ENCODE measurements at places on chromosomes 7 and 10.

GRCh38 chr7:91660734-91661356, 219.7 kb downstream of the MTERF1 start:
- no peak for DNase-seq

DNA sequence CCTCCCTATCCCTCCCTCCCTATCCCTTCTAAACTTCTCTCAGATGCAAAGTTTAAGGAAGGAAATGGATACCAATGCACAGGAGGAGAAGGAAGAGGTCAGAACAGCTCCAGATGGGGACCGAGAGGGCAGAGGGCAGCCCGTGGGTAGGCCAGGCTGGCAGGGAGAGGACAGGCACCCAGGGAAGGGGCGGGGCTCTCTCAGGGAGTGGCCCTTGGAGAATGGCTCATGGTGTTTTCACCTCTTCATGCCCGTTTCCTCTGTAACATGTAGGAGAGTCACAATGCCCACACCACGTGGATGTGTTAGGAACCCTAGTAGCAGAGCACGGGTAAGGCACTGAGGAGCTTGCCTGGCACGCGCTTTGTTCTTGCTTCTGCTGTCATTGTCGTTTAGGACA, 264.5 kb downstream of the CELF2 start:
- no peak for DNase-seq

DNA sequence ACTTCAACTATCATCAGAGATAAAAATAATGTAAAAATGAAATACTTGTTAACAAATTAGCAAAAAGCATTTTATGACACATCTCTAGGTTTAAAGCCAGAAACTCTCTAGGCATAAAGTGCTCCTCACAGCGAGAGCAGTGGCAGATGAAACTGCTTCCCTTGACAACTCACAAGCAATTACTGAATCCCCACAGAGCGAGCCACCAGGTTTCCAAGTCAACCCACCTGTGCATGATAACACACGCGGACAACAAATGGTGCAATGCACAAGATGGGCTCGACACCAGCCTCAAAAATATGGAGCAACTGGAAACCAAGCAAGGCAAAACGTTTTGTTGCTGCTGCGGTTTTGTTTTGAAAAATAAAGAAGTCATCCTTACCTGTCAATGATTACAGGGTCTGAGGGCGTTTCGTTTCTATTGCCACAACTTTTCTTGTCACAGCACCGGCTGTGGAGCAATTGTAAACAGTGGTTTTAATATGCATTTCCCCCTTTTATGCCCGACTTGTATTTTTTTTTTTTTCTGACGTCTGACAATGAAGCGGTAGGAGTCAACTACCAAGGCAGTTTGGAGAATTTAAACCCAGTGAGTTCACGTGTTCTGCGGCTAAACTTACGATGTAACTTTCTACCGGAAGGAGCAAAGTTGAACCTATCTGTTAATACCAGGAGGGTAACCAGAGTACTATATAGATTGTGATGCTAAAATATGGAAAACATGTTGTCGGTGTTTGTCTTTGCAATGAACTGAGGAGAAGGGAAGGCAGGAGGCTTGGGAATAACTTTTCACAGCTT, 7.0 kb downstream of the EBF3 start:
- no peak for DNase-seq

DNA sequence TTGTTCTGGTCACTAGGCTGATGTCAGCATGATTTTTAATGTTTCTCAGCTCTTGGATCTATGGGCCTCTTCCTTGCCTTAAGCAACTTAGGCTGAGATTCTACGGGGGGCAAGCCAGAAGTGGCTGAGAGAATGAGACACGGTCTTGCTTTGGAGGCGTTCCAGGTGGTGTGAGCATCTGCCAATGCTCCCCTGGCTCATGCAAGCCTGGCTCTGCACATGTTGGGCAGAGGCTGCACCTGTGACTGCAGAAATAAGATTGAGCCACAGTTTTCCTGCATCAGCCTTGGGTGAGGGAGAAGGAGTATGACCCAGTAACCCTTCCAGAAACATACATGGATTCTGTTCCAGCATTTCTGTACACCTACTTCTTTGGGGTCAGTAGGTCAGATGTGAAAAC, 41.9 kb downstream of the C10orf120 start:
- no peak for DNase-seq

- no peak for DNase-seq
Observed at GRCh38 chr10:31146491-31147209, 115.0 kb upstream of the ZNF438 start.

DNA sequence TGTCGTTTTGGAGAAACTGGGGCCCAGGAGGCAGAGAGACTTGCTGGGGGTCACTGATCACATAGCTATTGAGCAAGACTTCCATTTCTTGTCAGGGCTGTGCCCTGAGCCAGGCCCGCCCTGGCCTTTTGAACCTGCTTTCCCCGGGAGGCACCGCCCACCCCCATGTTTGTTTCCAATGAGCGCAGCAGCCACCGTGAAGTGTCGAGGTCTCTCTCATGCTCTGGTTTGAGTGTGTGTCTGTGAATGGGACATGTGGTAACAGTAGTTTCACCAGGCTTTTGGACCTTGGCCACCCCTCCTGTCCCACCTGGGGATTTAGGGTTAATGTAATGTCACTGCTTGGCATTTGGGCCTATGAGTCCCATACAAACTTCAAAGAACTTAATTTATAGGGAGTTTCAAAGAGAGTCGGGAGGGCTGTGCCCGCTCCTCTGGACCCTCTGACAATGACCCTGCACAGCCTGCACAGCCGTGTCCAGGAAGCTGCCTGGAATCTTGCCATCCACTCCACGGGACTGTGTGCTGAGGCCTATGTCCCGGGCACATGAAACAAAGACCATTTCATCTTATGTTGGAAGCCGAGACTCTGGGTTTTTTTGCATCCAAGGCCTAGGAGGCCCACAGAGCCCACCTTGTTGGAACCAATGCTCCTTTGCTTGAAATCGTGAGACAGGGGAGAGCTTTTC, 6.3 kb downstream of the PRF1 start:
- DNase-seq: no peak

DNA sequence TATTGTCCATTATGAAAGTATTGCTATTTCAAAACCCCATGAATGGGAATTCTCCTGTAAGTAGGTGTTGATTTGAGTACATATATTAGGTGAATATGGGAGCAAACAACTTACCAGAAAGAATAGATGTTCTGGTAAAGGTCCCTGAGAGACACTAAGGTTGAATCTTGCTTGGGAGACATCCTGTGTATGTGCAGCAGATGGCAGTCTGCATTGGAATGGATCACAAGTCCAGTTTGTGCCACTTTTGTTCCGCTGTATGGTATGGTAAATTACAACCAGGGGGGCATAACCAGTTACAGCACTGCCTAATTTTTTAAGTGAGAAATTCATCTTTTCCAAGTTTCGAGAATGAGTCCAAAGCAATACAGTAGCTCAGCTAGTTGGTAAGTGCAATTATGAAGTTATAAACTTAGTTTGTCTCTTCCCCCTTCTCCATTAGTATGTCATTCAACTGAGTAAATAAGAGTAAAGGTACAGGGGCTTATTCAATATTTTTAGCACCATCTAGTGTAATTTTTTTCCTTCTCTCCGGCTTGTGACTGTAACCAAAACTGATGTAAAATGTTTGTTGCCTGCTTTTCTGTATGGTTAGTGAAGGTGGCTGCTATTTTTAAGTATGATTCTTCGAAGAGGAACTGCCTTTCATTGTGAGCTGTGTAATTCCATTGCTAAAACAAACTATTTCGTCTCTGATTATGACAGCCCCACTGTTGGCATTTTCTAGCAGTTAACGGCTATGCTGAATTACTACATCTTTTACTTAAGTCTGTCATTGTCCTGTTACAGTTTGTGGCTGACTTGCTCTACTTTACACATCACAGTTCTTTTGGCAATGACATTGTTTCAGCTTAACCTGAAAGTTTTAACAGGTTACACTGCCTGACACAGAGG, 2.8 kb downstream of the MCU start:
- no peak for DNase-seq

- no peak for DNase-seq
Observed at GRCh38 chr10:103041391-103041790, 123.3 kb downstream of the CNNM2 start.

- DNase-seq: no peak
Observed at GRCh38 chr7:28937619-28938018, 20.5 kb downstream of the TRIL start.

DNA sequence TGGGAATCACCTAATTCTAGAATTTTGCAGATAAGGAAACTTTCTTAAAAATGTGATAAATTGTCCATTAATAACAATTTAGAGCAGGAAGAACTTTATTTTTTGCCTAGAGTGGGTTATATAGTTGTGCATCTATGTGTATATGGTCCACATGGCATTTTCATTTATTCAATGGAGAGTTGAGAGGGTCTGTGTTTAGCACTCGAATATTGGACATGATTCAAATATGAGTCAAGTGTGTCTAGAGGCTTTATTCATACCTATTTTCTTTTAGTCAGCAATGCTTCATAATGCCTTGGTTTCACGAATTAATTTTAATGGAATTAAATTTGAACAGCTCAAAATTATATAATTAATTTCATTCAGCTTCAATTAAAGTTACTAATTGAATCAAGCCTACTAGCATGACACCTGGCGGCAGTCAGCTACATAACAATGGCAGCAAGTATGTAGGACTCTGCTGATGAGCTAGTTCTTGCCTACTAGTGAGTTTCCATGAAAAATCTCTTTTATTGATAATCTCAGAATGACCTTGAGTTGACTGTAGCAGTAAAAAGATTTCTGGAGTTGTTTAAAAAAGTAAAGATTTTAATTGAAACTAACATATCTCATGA, 17.7 kb downstream of the MDFIC start:
- no peak for DNase-seq

DNA sequence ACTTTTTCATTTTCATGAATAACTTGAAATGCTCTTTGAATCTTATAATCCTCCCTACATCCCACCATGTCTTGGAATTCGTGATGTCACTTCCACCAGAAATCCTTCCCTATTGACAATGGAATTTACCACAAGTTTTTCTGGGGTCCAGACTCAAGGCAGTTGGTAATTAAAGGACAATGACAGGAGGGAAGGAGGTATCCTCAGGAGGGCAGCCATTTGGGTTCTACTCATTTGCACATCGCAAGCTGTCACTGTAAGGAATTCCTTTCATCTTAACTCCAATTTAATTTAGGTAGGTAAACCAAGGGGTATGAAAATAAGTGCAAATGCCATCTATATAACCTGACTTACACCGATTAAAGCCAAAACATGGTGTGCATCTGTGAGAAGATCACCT, 21.9 kb downstream of the LRRC17 start:
- no peak for DNase-seq

DNA sequence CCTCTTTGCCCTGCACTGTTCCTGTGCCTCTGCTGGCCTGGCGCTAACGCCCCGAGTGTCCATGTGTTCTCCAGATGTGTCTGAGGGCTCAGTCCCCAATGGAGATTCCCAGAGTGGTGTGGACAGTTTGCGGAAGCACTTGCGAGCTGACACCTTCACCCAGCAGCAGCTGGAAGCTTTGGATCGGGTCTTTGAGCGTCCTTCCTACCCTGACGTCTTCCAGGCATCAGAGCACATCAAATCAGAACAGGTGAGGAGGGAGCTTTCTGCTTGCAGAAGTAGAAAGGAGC, 60.9 kb downstream of the PAX2 start:
- no peak for DNase-seq

- no peak for DNase-seq
Observed at GRCh38 chr10:33665501-33665900, 331.0 kb upstream of the NRP1 start.

GRCh38 chr7:70215491-70215890, 617.2 kb downstream of the AUTS2 start:
- no peak for DNase-seq

DNA sequence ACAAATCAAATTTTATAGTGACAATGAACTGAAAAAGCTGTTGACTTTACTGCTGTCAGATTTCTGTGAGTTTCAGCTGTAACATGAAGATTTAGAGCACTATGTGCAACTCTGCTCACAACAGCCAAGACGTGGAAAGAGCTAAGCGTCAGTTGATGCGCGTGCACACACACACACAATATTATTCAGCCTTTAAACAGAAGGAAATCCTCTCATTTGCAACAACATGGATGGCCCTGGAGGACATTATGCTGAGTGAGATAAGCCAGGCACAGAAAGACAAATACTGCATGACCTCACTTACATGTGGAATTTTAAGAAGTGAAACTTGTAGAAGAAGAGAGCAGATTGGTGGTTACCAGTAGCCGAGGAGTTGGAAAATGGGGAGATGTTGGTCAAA, 82.8 kb upstream of the FRMD4A start:
- no peak for DNase-seq

- peak; percentile 10 for DNase-seq
Observed at GRCh38 chr10:113047605-113047962, 97.5 kb downstream of the TCF7L2 start.

GRCh38 chr10:21458126-21458871, 67.2 kb downstream of the SKIDA1 start:
- DNase-seq: no peak

- no peak for DNase-seq
Observed at GRCh38 chr10:16545116-16545736, 23.5 kb upstream of the C1QL3 start.

DNA sequence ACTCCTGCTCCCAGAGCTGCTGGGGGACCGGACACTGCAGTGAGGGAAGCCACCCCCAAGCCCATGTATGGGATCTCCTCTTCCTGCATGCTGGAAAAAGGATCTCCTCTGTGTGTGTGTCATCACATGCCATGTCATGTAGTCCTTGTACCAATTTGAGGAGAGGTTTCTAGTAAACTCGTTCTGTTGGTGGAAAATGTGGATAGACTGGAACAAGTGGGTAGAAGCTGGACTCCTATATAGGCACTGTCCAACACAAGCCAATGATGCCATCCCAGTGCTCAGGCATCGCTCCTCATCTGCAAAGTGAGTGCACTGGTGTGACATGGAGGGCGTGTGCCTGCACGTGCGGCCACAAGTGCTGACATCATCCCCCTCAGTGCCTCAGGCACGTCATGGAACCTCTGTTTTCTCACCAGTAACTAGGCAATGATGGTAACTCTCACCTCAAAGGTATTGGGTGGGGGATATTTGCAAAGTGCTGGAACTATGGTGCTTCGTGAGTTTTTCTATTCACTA, 19.3 kb downstream of the MYO1G start:
- DNase-seq: no peak

GRCh38 chr10:86203162-86203905, 163.3 kb downstream of the GRID1 start:
- DNase-seq: no peak

- DNase-seq: no peak
Observed at GRCh38 chr7:25496476-25497368, 268.4 kb upstream of the NPVF start.
